ENCODE measurements at places on chromosomes 11 and 22.

- DNase-seq: no peak
Observed at GRCh38 chr22:41498303-41498835, 29.5 kb downstream of the ACO2 start.

- no peak for DNase-seq
Observed at GRCh38 chr11:47881145-47881544, 33.0 kb upstream of the NUP160 start.

DNA sequence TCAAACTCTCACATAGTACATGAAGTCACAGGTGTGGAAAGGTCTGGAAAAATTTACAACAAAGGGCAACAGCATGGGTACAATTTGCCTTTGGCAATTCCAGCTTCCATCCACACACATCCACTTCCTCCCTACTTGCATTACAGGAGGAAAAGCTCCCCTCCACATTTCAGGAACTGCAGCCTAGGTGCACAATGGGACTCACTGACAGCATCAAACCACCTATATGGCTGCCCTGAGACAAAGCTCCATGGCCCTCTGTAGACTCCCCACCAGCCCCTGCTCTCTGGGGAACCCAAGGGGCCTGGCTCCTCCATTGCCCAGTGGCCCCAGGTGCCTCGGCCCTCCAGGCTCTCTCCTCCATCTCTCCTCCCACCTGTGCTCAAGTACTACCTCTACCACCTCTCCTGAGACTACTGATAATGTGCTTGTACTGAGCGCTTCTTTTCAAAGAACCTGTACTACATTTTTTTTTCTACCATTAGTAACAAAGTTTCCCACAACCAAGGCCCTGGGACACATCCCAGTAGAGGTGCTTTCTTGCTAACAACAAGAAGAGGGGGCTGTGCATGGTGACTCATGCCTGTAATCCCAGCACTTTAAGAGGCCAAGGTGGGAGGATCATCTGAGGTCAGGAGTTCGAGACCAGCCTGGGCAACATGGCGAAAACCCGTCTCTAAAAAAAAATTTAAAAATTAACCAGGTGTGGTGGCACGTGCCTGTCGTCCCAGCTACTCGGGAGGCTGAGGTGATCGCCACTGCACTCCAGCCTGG lies 4.9 kb downstream of the YPEL1 start:
- DNase-seq: no peak

- no peak for DNase-seq
Observed at GRCh38 chr11:70862093-70862492, 390.3 kb downstream of the SHANK2 start.

GRCh38 chr11:3162410-3163240 lies 2.5 kb downstream of the OSBPL5 start:
- no peak for DNase-seq

DNA sequence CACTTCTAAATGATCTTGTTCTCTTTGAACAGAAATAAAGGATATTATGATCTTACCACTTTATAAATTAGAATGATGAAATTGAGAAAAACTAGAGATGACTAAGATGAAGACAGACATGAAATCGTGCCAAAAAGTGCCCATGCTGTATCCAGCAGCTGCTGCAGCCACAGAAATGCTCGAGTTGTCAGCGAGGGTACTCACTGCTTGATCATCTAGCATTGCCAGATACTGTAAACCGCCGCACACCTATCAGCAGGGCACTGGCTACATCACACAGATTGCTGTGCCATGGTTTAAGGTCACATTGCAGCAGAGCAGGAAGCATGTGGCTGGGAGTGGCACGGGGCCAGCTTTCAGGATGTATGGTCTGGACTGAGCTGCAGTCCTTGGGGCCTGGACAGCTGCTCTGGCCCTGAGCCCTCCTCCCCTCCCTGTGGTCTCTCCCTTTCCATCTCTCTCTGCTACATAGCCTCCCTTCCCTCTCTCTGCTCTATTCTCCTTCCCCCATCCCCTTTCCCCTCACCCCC lies 51.0 kb upstream of the SEPTIN5 start:
- peak; percentile 44 for DNase-seq

- no peak for DNase-seq
Observed at GRCh38 chr11:72375241-72375960, 58.9 kb downstream of the CLPB start.

- no peak for DNase-seq
Observed at GRCh38 chr22:41619979-41620588, 759 bp downstream of the DESI1 start.

DNA sequence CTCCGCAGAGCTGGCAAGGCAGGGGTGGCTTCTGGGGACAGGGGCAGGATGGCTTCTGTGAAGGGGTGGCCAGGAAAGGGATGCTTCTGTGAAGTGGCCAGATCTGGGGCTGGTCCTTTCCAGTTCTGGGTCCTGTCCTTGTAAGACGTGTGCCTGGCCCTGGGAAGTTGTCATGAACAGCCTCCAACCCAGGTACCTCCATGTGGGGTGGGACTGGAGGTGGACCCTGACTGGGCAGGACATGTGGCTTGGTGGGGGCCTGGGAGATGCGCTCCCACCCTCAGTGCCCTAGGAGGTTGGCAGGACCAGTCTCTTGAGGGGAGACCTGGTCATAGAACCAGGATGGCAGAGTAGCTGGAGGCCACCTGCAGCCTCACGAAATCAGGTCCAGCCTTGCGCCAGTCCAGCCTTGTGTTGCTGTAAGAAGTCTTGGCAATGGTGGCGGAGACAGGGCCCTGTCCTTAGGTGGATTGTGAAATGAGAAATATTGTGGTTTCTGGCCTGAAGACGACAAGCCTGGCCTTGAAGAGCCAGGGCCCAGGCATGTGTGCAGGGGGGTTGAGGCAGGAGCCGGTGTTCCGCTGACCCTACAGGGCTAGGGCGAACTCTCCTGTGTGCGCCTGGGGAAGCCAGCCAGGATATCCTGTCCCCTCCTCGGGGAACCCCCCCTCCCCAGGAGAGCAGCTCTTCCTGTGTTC lies 2.6 kb downstream of the KCNQ1 start:
- DNase-seq: no peak

GRCh38 chr22:28792491-28793383 lies 7.6 kb downstream of the XBP1 start:
- DNase-seq: no peak

- DNase-seq: peak; percentile 84
Observed at GRCh38 chr22:36439481-36440271, 41.8 kb downstream of the TXN2 start.

- DNase-seq: no peak
Observed at GRCh38 chr22:42732081-42732480, 11.4 kb upstream of the A4GALT start.

DNA sequence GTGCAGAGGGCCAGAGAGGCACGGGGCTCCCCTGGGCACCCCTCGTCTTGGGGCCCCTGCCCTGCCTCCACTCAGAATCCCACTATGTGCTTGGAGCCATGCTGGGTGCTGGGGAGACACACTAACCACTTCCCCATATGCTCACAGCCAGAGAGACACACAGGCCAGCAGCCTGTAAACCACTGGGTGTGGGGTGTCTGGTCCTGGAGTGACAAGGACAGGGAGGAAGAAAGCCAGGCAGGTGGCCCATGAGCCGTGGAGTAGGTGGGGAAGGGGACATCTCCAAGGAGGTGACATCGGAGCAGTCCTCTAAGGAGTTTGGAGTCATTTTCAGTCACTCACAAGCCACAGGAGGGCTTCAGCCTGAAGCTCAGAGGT lies 58.9 kb downstream of the CDKN1C start:
- DNase-seq: no peak

DNA sequence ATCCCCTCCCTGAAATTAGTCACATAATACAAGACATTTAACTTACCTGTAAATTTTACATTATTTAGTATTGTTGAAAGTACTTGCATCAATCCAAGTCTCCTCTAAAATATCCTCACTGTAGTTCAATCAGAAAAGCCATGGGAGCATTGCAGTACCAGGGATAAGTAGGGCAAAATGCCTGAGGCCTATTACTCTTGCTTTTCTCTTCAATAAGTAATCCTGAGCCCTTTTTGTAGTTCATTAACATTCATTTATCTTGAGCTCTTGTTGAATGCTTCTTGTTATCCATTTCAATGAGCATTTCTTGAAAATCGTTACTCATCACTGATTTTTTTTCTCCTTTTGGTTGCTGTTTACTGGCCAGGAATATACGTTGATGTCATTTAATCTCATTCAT lies 414.7 kb downstream of the LRRC4C start:
- no peak for DNase-seq

DNA sequence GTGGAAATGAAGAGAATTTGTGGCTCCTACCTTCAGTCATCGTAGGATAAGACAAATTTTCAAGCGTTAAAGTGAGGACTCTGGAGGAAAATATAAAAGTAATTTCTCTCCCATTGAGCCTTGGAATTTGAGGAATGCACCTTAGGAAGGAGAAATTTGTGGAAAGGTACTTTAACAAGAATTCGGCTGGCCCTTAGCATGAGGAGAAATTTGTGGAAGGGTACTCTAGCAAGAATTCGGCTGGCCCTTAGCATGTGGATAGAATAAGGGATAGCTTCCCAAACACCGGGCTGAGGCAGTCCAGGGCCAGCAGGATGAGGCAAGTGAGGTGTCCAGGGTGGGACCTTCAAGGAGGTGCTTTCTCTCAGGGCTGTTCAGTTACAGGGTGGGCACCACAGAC lies 33.2 kb upstream of the FAR1 start:
- no peak for DNase-seq

DNA sequence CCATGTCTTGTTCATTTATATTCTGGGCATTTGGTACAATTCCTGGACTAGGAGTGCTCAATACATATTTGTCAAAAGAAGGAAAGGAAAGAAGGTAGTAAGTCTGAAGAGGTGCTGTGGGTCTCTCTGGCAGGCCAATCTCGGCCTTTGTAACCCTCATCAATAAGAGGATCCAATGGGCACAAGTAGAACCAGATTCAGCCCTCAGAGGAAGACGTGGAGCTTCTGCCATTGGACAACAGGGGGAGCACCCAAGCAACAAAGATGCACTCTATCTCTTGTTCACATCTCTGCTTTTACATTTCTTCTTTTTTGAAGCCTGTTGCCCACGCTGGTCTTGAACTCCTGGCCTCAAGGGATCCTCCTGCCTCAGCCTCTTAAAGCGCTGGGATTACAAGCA lies 2.2 kb upstream of the VPS11 start:
- no peak for DNase-seq

DNA sequence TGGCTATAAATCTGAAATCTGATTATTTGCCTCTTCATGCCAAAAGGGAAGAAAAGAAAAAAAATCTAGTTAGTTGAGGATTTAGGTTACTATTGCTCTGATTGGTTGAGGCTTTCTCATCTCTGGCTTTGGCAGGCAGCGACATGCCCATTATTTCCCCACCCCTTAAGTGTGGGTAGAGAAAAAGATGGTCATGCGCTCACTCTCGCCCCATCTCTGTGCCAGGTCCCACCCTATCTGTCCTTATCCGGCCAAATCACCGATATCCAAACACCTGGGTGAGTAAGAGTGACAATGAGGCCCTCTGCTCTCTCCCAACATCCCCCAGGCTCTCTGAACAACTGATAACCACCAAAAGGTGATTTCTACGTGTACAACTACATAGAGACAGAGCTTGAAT lies 31.2 kb upstream of the SNX19 start:
- no peak for DNase-seq

DNA sequence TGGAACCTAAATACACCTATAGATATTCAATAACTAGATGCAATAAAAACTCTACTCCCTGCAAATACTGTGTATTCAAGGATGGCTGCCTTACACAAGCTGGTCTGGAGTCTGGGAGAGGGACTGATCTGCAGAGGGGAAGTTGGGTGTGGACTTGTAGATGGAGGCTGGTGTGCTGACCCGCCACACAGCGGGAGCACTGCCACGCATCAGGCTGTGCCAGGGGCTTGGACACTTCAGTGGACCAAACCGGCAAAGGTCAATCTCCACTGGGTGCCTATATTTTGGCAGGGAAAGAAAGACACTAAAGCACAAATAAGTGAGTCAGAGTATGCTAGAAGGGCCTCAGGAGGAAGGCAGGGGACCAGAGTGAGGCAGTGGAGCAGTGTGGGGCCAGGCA lies 2.1 kb upstream of the SHANK3 start:
- no peak for DNase-seq

DNA sequence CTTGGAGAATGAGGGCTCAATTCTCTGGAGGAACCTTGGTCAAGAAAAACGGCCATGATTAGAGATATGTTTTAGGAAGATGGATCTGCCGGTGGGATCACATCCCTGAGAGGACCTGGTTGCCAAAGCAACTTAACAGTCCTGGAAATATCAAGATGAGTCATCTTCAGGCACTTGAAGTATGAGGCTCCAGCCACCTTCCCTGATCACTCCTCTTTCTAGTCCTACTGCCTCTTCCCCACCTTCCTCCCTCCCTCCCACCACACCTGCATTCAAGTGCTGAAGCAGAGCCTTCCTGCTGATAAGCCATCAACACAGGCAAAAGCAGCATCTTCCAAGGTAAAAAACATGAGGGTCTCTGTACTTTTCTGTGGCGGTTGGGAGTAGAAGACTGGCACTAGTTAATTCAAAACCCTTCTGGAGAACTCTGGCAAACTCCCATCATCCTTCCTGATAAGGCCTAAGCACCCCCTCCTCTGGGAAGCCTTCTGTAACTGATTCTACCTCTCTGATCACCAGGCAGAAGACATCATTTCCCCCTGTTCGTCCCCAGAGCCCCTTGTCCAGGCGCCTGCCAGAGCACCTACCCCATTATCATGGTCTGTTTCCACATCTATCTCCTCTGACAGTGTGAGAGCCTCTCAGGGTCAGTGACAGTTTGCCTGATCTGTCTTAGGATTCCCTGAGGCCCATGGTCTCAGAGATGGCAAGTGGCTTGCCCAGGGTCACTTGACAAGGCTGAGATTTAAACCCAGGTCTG lies 79.8 kb downstream of the CLPB start:
- DNase-seq: no peak

DNA sequence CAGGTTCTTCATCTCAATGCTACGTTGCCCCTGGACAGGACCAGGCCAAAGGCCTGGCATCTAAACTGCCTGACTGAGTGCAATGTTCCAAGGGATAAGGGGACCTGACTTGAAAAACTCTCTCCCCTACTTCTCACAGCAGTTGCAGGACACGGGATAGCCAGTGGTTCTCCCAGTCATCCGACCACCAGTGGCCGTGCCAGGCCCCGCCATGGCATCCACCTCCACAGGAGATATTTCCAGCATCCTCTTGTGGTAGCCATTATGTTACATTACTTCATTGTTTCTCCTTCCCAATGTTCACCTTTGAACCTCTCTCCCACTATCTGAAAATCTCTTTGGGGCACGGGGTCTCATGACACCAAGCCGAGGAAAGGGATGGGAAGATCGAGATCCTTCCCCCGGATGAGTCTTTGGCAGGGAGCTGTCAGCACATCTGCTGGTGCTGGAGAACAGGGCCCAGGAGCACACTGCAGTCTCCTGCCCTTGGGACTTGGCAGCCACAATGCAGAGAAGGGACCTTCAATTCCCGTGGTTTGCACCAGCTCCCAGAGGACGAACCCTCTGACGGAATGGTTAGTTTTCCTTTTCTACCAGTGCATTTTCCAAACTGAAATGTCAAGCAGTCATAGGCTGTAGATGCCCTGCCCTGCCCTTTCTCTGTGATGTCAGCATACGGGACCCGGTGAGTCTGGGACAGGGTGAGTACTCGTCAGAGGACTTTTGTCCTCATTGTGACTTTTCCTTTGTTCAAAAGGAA lies 121.2 kb downstream of the ETS1 start:
- no peak for DNase-seq

Data from GM04504 (cell line).